ENCODE measurements at places on chromosomes 11 and 22.

GRCh38 chr11:76277298-76278175 is 71.2 kb upstream of the WNT11 start:
- DNase-seq = no peak

GRCh38 chr11:112878033-112878601 is 83.1 kb upstream of the NCAM1 start:
- DNase-seq = no peak

DNA sequence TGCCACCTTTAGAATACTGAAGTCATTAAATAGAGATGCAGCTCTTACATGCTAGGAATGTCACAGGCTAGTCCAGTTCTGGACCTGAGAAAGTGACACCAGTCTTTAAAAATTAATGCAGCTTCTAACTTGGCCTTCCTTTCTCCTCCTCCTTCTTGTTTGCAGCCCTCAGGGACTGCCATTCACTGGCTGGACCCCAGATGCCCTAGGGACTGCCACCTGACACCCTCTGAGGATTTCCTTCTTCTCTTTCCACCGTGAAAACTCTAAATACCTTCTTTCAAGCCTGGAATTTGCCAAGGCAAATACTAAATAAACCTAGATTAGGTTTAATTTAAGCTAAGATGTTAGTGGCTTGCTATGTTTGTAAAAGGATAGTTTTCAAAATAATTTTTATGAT is 78.4 kb downstream of the MUC15 start:
- no peak for DNase-seq

DNA sequence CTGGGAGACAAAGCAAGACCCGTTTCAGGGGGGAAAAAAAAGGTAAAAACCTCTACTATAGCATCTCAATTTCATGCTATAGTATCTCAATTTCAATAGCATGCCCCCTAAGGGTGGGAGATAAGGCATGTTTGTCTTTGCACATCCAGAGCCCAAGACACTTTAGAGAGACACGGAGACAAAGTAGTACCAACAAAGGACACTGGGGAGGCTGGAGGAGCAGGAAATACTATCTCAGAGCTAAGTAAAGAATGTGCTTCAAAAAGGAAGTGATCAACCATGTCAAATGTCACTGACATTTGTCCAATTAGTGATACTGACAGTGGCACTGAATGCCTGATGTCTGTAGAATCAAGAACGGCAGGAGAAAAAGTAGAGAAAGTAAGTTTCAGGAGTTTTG is 68.6 kb downstream of the RRAS2 start:
- no peak for DNase-seq

GRCh38 chr11:127709960-127710359 is 709.4 kb upstream of the KIRREL3 start:
- DNase-seq = no peak

DNA sequence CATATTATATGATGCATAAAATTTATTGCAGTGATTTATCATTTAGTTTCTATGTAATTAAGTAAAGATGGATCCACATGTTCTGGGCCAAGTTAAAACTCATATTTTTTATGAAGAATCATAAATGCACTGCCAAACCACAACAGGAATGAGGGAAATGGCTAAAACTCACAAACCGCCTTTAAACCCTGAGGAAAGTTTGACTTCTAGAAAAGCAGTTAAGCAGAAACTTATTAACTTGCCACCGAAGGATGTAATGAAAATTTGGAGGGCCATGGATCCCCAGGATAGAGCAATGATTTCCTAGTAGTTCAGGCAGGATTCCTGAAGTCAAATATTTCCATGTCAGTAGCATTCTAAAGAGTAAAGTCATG is 218.3 kb upstream of the CTSC start:
- no peak for DNase-seq

GRCh38 chr22:17773606-17774205 is 563 bp downstream of the BID start:
- DNase-seq = peak; percentile 48

- DNase-seq = peak; percentile 70
Measured at GRCh38 chr11:65884716-65885092, 3.6 kb downstream of the FIBP start.

GRCh38 chr22:49300241-49300640 is 527.4 kb downstream of the BRD1 start:
- no peak for DNase-seq

DNA sequence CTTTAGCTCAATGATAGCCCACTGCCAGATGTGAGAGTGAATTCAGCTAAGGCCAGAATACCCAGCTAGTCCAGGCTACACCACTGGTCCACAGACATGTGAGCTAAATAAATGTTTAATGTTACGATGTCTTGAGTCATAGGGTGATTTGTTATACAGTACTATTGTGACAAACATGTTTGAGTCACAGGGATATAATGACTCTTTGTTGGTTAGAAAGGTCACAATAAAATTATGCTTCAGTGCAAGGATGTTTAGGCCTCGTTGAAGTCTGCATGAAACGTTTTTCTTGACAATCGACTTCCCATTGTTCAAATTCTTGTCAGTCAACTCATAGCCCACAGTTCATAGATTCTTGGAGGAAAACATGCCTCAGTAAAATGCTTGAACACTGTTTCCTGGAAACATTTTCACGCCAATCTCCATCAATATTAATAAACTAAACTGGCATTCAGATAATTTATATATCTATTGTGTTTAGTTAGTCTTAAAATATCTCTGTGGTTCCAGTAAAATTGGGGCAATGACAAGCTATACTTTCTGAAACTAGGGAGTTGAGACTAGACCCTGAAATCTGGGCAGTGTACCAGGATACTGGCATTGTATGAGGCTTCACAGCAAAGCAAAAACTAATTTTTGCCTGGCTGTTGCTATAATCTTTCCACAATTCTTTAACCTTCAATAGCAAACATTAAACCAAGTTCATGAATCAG is 650.8 kb upstream of the KIRREL3 start:
- no peak for DNase-seq

DNA sequence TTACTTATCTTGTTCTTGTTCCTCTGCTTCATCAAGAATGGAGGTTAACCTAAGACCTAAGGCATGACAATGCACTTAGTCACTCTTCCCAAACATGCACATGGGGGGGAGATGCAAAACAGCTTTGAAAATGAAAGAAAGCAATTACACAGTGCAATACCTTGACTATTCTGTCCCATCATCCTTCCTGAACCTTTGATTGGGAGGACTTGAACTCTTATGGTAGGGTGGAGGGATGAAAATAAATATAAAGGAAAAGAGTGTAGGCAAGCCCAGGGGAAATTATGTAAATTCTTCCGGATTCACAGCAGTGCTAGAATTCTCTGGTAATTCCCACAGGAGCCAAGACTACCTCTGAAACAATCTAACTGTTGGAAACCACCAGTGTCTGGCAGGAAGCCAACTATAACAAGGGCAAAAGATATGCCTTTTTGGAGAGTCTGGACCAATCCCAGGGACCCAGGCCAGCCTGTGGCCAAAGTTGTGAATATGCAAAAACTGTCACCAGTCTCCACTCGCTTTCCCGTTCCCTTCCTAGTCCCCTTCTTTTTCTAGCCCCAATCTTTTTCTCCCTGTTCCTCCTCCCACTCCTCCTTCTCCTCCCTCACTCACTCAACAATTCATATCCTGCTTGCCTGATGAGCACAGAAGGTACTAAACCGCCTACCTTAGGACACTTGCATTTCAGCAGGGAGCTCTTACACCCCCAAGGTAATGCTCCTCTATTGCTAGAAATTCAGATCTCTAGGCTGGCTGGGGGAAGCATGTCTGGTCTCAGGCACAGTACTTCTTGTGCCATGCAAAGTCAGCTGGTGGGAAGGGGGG is 2.5 kb upstream of the RCN1 start:
- no peak for DNase-seq

GRCh38 chr22:27718186-27719035 is 83.1 kb downstream of the MN1 start:
- DNase-seq = no peak

DNA sequence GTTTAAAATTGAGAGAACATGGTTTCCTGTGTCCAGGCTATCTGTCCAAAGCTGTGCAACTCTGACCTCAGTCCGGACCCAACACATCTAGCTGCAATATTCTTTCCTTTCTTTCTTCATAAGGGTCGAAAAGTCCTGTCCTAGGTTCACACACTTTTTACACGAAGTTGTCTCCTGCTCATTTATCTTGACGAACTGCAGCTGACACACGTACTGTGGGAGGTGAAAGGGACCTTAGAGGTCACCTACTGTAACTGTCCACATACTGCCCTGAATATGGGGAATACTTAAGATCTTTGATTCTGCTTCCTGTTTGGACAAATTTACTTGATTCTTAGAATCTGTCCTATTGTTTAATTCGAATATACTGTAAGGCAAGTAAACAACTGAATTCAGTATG is 105.9 kb downstream of the CCDC83 start:
- no peak for DNase-seq

GRCh38 chr11:72007587-72007986 is 8.9 kb downstream of the IL18BP start:
- no peak for DNase-seq

DNA sequence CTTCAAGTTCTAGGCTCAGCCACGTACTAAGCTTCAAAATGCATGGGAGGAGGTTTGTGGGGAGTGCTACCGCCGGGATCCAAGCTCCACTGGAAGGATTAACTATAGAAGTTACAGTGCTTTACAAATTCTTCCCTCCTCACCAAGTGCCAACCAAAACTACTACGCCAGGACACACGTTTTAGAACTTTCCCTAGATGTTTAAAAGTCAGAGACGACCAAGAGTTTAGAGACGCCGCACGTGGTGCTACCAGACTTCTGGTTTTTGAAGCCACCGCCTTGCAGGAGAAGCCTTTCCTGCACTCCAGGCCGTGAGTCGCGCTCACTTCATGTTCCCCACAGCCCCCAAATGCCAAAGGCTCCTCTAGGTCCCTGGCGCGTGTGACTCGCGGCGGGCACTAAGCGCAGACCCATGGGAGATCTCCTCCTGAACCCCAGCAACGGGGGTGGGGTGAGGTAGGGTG is 734 bp downstream of the SNU13 start:
- DNase-seq = no peak

DNA sequence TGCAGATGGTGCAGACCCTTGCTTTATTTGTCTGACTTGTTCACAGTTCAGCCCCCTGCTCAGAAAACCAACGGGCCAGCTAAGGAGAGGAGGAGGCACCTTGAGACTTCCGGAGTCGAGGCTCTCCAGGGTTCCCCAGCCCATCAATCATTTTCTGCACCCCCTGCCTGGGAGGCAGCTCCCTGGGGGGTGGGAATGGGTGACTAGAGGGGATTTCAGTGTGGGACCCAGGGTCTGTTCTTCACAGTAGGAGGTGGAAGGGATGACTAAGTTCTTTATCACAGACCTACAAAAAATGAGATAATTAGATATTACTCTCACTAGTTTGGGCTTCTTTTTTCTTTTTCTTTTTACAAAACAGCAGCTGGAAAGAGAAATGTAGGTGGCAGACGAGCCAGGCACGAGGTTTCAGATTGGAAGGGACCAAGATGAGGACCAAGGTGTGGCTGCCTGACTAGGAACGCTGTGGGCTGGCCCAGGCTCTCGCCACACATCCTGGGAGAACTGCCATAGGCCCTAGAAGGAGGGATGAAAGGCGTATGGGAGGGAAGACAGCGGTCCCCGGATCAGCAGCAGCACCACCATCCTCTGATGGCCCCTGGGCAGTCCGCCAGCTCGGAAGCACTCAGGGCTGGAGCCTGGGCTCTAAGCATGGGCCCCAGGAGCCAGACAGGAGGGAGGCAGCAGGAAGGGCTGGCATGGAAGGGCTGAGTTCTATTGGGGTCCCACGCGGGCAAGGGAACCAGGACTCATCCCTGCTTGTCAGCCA is 14.2 kb downstream of the TXN2 start:
- DNase-seq = no peak

- no peak for DNase-seq
Measured at GRCh38 chr11:61048368-61049062, 53.8 kb upstream of the CD5 start.

GRCh38 chr11:23097891-23098290 is 237.6 kb upstream of the CCDC179 start:
- no peak for DNase-seq

DNA sequence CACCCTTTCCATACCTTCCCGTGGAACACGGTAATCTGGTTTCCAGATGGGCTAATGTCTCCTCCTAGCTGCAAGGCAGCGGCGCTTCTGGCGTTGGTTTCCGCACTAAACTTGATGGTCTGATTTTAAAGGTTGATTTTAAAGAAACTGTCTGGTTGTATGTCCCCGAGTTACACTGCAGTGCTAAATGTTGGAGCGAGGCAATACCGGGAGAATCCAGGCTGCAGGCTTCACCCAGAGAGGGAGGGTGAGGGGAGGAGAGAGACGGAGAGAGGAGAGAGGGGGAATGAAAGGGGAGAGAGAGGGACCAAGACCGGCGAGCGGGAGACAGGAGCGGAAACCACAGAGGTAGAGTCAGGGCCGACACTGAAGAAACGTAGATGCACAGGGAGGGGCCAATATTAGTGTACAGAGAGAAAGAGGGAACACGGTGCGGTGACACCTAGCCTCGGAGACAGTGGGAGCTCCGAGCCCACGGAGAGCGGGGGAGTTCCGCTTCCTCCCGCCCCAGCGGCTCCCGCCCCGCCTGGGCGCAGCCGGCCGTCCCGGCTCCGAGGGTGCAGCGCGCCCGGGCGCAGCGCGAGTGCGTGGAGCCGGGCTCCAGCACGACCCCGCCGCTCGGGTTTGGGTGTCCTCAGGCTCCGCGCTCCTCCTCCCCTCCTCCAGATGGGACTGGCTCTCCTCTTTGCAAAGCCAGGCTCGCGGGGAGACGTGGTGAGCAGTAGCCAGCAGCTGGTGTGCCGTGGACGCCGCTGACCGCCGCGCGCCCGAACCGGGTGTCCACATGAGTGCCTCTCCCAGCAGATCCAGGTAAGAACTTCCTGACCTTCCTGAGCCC is 71.9 kb upstream of the GRAMD1B start:
- no peak for DNase-seq

- no peak for DNase-seq
Measured at GRCh38 chr11:122617297-122617696, 38.2 kb upstream of the UBASH3B start.

GRCh38 chr11:13166036-13166435 is 111.6 kb upstream of the BMAL1 start:
- DNase-seq = no peak

- no peak for DNase-seq
Measured at GRCh38 chr11:8283465-8284230, 20.0 kb upstream of the LMO1 start.

GRCh38 chr11:94577841-94578240 is 10.7 kb downstream of the PIWIL4 start:
- no peak for DNase-seq
